ENCODE measurements at places on chromosomes 6 and 20. TPM values are rescaled to one million over a fixed set of nuclear protein-coding genes. Genes with fewer than 3 reads are reported as not detected.

MEI4 gene
- total RNA-seq: not detected

VGLL2 gene
- total RNA-seq: not detected

PRRT1 gene
- total RNA-seq: 0.71 TPM

FANCE gene
- total RNA-seq: 2.9 TPM

FOXQ1 gene
- total RNA-seq: 3.7 TPM

VPS16 gene
- total RNA-seq: 31.6 TPM

CPXM1 gene
- total RNA-seq: not detected

NNAT gene
- total RNA-seq: not detected

MAP7 gene
- 33.6 TPM for total RNA-seq

TRIM10 gene
- not detected for total RNA-seq

QRSL1 gene
- total RNA-seq: 7.7 TPM

PTPRK gene
- 18.5 TPM for total RNA-seq

HLA-DRA gene
- not detected for total RNA-seq

SMPDL3A gene
- 2.5 TPM for total RNA-seq

MOG gene
- total RNA-seq: not detected

POU5F1 gene
- total RNA-seq: 3.2 TPM

MYBL2 gene
- 75.8 TPM for total RNA-seq

ADGRF5 gene
- not detected for total RNA-seq

MEA1 gene
- total RNA-seq: 95.9 TPM

METTL24 gene
- not detected for total RNA-seq

CCN5 gene
- total RNA-seq: 24.7 TPM

OGFR gene
- total RNA-seq: 45.6 TPM

PGC gene
- not detected for total RNA-seq

MRAP2 gene
- 1.1 TPM for total RNA-seq

MYH7B gene
- total RNA-seq: 0.20 TPM

TRDN gene
- total RNA-seq: not detected

TAF8 gene
- total RNA-seq: 14.4 TPM

CLPSL1 gene
- not detected for total RNA-seq
